Stimulated activated CD4-positive, alpha-beta T cell treated with anti-CD3 and anti-CD28 coated beads, Interleukin-1b, Interleukin-23, amount 100 ng/mL, for 1 hour (primary cell): ENCODE measurements at places on chromosomes 16 and 17.

DNA sequence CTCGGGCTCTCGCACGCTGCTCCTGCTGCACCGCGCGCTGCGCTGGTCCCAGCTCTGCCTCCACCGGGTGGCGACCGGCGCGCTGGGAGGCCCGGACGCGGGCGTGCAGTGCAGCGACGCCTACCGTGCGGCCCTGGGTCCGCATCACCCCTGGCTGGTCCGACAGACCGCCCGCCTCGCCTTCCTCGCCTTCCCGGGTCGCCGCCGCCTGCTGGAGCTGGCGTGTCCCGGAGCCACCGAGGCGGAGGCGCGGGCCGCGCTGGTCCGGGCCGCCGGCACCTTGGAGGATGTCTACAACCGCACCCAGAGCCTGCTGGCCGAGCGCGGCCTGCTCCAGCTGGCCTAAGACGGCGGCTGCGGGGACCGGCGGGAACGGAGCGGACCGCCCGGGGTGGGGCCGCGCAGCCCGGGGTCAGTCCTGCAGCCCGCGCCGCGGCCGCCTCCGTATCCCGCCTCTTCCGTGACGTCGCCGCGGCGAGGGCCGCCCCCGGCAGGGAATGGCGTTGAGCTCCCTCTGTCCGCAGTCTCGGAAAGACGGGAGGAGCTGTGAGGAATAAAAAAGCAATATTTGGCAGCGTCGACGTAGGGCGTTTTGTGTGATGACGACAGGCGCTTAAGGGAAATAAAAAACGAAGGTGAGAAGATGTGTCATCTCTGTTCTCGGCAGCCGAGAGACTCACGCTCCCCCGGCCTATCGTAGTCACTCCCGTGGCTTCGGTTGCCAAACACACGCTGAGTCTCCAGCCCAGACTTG is 1.4 kb downstream of the GLTPD2 start:
- DNase-seq, result peak; percentile 40

DNA sequence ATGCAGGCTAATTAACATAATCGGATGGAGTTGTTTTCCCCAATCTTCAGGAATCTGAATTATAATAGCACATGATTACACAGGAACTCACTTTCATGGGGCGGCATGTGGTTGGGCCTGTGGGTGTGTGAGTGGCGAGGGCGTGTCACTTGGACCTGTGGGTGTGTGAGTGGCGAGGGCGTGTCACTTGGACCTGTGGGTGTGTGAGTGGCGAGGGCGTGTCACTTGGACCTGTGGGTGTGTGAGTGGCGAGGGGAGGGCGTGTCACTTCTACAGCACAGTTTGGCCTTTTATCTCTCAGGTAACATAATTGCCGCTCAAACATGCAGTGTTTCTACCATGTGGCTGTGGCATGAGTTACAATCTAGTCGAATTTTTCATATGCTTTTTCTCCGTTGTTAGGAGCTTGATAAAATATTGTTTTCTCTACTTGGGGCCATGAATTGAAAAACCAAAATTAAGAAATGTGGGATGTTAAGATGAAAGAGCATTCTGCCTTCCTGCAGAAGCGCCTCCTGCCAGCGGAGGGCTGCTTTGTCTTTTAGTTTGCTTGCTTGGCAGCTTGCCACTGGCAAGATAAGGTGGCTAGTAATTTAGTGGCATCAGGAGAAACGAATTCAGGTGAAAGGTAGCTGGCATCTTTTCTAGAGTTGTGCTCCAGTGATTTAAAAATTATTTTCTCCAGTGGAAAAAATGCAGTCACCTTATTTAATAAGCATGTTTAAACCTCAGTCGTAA is 36.2 kb downstream of the USP10 start:
- no peak for DNase-seq

DNA sequence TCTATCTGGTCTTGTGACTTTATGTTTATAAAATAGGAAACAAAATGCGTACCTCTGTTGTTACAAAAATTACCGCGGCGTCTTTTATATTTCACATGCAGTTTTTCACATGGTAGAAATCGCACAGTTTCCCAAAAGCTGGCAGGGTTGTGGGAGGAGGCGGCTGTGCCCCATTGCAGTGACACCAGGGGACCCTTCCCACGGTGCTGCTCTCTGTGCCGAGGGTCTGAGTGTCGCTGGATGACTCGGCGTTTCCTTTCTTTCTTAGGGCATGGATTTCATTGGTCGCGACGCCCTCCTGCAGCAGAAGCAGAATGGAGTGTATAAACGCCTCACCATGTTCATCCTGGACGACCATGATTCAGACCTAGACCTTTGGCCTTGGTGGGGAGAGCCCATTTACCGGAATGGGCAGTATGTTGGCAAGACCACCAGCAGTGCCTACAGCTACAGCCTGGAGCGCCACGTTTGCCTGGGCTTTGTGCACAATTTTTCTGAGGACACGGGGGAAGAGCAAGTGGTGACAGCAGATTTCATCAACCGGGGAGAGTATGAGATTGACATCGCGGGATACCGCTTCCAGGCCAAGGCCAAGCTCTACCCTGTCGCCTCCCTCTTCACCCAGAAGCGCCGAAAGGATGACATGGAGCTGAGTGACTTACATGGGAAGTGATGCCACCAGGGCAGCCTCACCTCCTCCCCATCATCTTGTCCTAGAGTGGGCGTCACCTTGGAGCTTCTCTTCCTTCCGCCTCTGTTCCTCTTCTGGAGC is 17.2 kb upstream of the CLEC18C start:
- no peak for DNase-seq

DNA sequence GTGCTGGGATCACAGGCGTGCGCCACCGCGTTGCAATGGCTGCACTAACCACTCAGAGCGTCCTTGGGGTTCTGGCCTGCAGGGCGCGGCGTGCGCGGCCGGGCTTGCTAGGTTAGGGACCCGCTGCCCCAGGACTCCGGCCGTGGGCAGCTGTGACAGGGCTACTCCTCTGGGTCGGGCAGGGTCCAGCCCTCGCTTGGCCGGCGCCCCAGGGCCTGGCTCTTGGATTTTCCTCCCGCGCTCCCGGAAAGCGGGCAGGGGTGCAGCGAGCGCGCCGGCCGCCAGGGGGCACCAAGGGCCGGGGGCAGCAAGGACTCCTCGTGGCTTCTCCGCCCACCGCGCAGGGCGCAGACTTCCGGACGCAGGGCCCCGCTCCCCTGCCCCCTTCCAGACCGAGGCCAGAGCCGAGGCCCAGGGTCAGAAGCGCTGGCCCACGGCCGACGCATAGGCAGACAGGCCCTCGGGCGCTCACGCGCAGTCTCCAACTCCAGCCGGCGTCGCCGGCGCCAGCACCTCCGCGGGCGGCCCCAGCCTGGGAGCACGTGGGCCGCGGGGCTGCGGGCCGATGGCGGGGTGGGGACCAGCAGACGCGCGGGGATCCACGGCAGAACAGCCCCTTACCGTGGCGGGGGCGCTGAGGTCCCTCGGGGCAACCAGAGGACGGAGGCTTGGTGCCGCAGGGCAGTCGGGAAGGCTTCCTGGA is 355 bp downstream of the TLE7 start:
- DNase-seq, result no peak

- no peak for DNase-seq
Observed at GRCh38 chr16:81482329-81483063, 37.9 kb downstream of the CMIP start.

DNA sequence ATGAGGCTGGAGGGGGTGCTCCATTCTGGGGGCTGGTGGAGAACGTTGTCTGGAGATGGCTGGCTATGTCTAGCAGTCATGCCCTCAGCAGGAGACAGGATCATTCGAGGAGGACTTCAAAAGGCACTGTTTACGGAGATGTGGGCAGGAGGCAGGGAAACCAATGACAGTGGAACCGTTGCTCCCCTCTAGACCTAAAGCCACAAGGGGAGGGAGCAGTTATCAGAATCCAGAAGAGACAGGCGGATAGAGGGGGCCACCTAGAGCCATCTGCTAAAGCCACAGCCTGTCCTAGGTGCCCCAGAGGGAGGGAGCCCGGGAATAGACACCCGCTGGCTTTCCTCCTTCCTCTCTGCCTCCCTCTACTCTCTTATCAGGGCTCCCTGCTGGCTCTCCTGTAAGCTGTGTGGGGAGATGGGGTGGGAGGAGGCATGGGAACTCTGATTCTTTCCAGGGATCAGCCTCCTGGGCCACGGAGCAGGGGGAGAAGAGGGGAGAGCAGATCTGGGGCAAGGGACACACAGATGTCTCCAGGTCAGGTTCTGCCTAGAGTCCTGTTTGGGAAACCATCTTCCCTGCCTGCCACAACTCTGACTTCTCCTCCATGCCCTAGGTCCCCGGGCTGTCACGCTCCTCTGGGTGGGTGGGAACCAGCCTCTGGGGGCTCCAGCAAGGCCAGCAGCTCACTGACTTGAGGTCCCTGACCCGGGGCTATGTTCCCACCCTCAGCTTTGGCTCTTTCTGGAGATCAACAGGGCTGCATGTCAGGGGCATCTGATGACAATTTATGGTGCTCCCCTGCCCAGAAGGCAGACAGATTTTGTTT is 42.3 kb downstream of the IRX3 start:
- DNase-seq, result no peak

GRCh38 chr16:15954814-15955151 is 5.4 kb downstream of the ABCC1 start:
- no peak for DNase-seq

- no peak for DNase-seq
Observed at GRCh38 chr16:50573947-50574744, 25.9 kb downstream of the NKD1 start.

DNA sequence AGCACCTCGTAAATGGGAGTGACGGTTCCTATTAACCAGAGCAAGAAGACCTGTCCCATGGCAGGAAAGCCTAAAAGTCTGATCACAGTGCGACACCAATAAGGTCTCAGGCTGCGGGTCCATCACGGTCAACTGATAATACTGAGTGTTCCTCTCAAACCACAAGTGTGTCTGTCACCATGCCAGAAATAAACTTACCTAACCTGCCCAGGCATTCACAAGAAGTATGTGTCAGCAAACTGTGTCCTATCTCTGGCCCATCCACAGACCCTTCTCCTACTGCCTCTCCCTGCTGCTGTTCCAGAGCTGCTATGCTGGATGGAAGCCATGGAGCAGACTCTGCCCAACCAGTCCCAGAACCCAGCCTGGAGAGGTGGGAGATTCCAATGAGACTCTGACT is 73.5 kb downstream of the ZNF423 start:
- no peak for DNase-seq

- no peak for DNase-seq
Observed at GRCh38 chr16:87201052-87201451, 116.1 kb downstream of the C16orf95 start.

DNA sequence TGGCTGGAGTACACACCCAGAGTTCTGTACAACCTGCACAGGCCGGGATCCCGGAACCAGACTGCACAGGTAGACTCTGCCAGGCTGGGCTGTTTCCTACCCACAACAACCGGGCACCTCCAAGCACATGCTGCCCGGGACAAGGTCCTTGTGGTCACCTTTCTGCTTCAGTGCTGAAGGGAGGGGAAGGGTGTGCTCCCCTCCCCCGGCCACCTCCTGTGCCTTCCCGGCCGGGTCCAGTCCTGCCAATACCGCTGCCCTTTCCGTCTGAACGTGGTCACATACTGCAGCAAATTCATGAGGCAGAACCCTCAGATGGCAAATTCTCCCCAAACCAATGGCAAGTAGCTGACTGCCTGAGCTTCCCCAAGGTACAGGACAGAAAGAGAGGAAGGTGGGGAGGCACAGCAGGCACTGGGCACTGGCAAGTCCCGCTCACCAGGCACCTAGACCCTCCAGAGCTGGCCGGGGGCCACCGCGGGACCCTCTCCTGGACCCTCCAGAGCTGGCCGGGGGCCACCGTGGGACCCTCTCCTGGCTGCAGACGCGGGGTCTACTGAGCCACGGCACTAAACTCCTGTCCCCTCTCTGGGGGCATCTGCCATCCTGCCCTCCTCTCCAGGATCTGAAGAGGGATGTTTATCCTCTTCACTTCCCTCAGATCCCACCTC is 22.8 kb downstream of the SLC43A2 start:
- no peak for DNase-seq

- no peak for DNase-seq
Observed at GRCh38 chr16:89561142-89561883, 831 bp downstream of the RPL13 start.

DNA sequence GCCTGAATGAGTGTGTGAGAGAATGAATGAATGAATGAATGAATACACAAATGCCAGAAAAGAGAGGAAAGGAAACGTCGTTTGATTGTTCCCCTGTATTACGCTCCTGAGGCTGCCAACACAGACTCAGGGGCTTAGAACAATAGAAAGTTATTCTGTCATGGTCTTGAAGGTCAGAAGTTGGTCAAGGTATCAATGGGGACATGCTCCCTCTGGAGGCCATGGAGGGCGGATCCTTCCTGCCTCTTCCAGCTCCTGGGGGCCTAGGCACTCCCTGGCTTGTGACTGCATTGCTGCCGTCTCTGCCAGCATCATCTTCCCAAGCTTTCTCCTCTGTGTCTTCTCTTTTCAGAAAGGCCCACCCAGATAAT is 1.5 kb upstream of the SLC38A8 start:
- no peak for DNase-seq
